Stimulated activated CD4-positive, alpha-beta T cell treated with anti-CD3 and anti-CD28 coated beads, Interleukin-15, amount 100 ng/mL, for 48 hours (primary cell): ENCODE measurements at places on chromosomes 2 and 18.

GRCh38 chr2:102544182-102544581 is 71.2 kb downstream of the SLC9A4 start:
- DNase-seq, result no peak

DNA sequence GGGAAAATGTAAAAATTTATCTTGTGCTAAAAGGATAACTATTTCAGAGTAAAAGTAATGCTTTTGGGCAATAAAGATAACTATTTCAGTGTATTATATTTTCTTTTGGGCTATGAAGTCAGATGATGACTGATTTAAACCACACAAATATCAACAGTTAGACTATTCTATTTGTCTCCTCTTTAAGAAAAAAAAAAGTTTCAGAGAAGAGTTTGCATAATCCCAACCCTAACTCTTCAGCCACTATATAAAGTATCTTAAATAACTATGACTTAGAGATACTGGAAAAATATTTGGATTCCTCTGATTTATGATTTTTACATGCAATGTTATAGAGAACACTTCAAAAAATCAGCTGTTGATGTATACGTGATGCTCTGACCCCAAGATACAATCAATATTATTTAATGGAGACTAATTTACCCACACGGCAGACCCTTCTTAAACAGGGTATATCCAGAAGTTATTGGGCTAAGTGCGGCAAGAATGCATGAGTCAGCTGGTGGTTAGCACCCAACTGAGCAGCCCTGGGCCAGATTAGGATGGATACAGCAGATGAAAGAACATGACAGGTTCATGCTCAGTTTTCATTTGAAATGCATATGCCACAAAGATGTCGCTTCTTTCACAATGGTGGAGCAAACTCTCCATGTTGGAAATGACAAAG is 279.0 kb downstream of the AFF3 start:
- no peak for DNase-seq

DNA sequence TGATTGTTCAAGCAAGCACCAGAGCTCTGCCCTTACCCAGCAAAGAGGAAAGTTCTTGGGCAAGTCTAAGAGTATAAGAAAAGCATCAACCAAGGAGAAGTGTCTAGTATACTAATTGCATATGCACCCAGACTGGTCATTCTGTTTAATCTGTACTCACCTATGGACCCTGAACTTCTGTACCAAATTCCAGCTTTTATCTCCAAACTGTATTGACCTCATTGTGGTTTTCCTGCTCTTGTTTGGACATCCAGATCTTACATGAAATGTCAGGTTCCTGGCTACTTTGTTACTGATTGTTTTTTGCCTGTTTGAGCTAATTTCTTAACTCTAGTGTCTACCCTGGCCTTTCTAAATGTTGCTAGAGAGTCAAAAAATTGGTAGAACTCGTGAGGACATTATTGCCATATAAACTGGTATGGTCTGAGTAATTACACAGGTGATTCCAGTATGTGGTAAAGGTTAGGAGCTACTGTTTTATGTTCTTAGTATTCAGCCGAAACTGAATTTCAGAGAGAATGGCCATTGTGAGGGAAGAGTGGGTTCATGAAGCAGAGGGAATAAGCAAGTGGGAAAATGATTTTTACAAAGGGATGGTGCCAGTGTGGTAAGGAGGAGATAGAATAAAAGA is 146.3 kb downstream of the HNMT start:
- DNase-seq, result no peak

DNA sequence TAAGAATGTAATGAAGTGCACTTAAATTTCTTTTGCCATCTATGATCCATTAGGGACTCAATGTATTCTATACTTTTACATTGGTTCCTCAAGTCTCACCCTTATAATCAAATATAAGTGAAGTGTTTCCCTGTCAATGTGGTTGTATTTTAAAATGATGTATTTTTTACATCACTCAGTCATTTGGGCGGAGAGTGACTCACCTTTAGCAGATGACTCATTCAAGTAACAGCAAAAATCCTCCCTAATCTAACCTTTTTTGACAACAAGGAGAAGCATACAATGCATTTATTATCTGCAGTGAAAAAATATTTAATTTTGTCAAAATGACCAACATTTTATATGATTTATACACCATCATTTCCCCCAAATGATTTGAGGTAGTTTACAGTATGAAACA is 94.4 kb downstream of the FANCL start:
- no peak for DNase-seq

- no peak for DNase-seq
These were observed 164.9 kb upstream of the AGAP1 start for GRCh38 chr2:235328991-235329390.

GRCh38 chr2:111620281-111620680 is 263.7 kb downstream of the ANAPC1 start:
- no peak for DNase-seq

DNA sequence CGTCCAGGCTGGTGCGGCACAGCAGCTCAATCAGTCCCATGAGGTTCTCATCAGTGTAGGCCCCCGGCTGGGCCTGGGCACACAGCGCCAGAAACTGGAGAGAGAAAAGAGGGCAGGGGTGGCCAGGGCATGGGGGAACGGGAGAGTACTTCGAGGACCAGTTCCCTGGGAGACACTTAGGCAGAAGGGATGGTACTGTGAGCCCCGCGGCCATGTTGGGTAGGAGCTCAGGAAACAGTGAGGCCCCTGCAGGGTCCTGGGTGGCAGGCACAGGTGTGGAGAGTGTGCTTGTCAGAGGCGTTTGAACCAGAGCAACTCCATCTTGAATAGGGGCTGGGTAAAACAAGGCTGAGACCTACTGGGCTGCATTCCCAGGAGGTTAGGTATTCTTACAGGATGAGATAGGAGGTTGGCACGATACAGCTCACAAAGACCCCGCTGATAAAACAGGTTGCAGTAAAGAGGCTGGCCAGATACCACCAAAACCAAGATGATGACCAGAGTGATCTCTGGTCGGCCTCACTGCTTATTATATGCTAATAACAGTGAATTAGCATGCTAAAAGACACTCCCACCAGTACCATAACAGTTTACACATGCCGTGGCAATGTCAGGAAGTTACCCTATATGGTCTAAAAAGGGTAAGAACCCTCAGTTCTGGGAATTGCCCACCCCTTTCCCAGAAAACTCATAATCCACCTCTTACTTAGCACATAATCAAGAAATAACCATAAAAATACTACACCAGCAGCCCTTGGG is 51.9 kb upstream of the SEMA4C start:
- DNase-seq, result no peak

DNA sequence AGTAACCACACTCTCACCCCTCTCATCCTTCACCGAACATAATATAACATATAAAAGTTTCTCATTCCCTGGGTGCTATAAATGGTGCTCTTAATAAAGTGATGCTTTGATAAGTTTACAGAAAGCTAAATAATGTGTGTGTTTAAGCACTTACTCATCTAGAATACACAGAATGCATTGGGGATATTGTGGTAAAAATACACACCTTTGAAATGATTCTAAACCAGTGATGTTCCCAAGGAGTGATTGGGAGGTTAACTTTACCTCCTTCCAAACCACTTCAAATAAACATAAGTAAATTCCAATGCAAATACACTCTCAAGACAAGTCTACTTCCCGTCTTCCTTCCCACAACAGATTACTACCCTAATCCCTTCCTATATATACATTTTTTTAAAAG is 85.3 kb upstream of the TWSG1 start:
- no peak for DNase-seq

DNA sequence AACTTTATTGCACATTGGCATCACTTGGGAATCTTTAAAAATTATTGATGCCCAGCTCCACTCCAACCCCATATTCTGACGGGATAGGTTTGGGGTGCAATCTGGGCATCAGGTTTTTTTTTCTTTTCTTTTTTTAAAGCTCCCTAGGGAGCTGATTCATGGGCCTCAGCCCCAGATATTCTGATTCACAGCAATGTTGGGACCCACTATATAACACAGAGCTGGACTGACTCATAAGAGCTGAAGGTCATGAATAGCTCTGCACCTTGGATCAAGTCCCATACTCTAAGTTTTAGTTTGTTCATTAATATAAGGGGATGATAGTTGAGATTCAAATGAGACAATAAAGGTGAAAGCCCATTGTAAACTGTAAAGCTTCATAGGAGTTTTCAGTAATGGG is 191.1 kb upstream of the REV1 start:
- no peak for DNase-seq

DNA sequence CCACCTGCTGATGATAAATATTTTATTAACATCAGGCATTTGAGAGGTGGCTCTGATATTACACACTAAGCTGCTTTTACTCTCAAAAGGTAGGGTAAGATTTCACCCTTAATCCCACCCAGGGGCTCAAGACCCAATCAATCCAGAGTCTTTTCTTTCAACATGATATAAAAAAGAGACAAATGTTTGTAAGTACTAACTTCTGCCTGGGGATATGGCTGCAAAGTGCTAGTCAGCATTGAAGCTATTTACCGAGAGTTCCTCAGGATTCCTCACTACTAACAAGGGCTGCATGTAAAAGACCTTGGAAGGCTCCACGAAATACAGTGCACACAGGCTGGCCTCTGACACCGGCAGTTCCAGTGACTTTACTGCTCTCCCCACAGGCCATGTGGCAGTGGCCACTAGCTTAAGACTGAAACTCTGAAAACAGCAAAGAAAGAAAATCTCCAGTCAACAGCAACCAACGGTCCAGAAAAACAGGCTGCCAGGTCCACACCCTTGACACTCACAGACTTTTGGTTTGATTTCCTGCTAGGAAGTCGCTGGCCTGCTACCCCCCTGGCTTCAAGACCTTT is 11.2 kb downstream of the MREG start:
- DNase-seq, result no peak

DNA sequence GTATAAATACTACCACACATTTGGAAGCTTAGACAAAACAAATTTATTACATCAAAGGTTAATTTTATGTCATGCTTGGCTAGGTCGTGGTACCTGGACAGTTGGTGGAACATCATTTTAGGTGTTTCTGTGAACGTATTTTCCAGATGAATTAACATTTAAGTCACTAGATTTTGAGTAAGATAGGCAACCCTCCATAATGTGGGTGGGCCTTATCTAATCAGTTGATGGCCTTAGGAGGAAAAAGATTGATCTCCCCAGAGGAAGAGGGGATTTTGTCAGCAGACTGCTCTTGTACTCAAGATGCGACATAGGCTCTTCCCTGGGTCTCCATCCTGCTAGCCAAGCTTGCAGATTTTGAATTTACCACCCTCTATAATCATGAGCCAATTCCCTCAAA is 85.0 kb downstream of the RPRM start:
- no peak for DNase-seq

- no peak for DNase-seq
These were observed 165.8 kb upstream of the EPB41L3 start for GRCh38 chr18:5709476-5710095.

- DNase-seq, result no peak
These were observed 211.9 kb downstream of the AGPS start for GRCh38 chr2:177604271-177605065.

DNA sequence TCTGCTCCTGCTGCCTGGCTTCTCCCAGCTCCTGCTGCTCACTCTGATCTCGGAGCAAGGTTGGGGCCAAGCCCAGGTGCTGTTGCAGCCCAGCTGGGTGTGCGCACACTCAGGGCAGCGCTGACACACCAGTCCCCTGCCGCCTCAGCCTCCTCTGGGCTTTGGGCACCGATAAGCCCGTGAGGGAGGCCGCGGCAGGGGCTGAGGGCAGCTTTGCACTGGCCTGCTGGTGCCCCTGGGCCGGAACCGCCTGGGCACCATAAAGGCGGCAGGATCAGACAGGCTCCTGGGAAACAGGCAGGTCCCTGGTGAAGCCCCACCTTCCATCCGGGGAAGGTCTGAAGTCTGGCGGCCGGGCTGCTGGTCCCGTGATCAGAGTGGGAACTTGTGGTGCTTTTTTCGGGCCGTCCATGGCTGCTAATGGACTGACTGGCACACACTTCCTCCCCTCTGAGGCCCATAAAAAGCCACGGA is 14.1 kb upstream of the EML6 start:
- DNase-seq, result no peak

DNA sequence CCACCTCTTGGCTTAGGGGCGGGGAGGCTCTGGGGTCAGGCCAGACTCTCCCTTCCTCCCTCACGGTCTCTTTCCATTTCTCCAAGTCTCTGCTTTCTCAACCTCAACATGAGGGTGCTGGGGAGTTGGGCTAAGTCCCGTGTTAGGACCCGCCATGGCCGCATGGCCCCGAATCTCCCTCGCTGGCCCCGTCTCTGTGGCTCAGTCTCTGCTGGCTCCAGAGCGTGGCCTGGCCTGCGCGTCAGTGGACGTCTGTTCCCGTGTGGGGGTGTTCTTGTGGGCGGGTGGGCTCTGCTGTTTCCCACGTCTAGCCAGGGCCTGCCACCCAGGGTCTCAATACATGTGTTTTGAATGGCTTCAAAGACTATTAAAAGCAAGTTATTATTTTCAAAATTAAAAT is 12.4 kb downstream of the ALLC start:
- DNase-seq, result no peak

DNA sequence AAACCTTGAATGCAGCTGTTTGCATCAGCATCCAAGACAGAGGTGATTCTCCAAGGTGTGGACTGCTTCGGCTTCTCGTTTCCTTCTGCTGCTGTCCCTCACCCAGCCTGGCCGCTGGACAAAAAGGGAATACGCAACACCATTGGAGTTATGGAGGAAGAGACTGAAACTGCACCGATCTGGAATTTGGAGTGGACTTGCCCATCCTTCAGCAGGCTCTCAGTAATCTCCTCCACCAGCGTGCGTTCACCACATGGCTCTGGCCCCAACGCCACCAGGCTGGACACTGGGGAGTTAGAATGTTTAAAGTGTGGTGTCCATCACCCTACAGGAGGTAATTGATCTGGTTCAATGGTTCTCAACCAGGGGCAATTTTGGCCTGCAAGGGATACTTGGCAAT is 41.4 kb upstream of the ID2 start:
- DNase-seq, result no peak

GRCh38 chr2:205688417-205689200 is 6.3 kb downstream of the NRP2 start:
- no peak for DNase-seq

DNA sequence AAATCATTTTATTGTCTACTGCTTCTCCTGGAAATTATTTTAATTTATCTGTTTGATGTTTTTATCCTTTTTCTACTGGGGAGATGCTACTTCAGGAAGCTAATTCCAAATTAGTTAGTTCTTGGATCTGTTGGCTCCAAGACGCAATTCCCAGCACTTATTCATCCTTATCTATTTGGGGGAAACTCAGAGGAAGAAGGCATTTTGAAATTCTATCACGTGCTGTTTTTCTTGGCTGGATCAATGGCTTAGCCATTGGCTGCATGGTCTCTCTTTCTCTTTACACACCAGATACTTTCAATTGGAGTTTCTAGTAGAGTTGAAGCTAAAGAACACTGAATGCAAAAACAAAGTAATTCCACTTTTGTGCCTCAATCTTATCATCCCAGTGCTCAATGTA is 98.3 kb downstream of the RAPGEF4 start:
- DNase-seq, result no peak

DNA sequence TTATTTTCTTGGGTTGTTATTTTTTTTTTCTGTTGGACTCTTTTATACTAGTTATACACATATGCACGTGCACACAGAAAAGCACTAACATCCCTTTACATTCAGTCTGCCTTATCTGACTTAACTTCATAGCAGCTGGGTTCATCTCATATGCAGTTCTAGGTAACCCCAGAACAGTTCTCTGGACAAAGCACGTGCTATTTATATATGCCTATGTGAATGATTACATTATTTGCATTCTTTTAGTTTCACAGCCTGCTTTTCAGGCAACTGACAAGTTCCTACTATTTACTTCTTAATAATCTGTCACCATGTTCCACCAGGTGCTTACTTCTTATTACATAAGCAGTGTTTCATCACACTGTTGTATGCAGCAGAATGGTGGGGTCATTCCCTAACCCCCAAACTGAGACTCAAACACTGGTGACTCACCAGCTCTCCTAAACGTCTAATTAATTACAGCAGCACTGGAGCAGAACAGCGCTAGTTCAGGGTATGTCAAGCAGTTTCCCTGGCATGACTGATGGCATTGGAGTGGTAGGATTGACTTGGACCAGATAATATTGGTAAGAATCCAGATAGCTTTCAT is 372.8 kb downstream of the CLIP4 start:
- DNase-seq, result no peak
